Stimulated activated CD8-positive, alpha-beta memory T cell treated with anti-CD3 and anti-CD28 coated beads, Interleukin-7, amount 100 ng/mL, for 1 hour (primary cell): ENCODE measurements at places on chromosomes 3 and 15.

- no peak for DNase-seq
These were observed 1.7 kb downstream of the SLMAP start for GRCh38 chr3:57757642-57758297.

DNA sequence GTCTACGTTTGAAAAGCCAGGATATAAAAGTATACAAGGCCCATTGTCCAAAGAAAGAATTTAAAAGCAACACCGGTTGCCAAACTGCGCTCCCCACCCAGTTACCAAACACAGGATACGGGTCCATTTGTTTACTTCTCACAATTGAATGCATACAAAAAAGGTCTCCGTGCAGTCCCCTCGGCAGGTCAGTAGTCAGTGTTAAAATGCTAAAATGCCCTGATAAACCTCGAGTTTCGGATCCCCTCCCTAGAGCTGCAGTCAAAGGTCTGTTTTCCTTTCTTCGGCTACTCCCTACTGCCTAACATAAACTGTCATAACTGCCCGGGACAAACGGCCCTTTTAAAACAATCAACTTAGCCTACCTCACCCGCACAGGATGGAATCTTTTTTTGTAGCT, 534.6 kb downstream of the FOXP1 start:
- no peak for DNase-seq

GRCh38 chr15:53197426-53197839, 407.3 kb upstream of the ONECUT1 start:
- DNase-seq, result no peak

DNA sequence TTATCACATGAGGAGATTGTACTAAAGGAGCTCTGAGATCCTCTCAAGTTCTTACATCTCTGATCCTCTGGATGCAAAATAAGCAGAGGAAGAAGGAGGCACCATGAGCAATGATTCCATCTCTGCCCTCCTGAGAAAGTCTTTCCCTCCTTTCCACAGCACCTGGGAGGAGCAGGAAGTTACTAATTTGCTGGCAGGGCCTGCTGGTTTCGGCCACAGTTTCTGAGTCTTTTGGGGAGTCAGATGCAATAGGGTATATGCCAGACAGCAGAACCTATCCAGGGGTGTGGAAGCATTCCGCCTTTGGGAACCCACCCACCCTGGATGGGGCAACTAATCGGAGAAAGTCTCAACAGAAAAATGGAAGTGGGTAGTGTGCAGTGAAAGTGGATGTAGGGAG, 38.5 kb upstream of the SPTSSB start:
- no peak for DNase-seq

- no peak for DNase-seq
These were observed 629.6 kb downstream of the PYDC2 start for GRCh38 chr3:192090586-192090985.

GRCh38 chr3:137761563-137762503, 2.3 kb upstream of the SOX14 start:
- no peak for DNase-seq

- no peak for DNase-seq
These were observed 539 bp upstream of the TLNRD1 start for GRCh38 chr15:81000144-81000623.
